ENCODE measurements at places on chromosomes 11 and 22. TPM values are rescaled to one million over a fixed set of nuclear protein-coding genes. Genes with fewer than 3 reads are reported as not detected.
A peak's percentile ranks its signal among the peaks of the same experiment; 100 is the strongest.

DNA sequence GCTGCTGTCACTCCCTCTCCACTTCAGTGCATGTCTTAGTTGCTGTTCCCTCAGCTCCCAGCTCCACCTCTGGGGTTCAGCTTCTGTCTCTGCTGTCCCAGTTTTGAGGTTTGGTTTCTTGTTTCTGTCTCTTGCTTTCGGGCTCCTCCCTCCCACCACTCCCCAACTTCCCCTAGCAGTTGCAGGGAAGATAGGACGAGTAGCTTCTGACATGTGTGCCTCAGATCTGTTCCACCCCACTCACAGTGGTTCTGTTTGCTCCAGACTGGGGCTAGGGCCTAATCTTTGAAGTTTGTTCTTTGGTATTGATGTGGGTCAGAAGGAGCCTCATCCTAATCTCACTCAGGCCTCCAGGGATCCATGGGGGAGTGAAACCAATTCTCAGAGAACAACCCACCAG is 2.6 kb upstream of the RRM1 start:
- no peak for DNase-seq

Gene KCNA4
- polyA plus RNA-seq: not detected

DNA sequence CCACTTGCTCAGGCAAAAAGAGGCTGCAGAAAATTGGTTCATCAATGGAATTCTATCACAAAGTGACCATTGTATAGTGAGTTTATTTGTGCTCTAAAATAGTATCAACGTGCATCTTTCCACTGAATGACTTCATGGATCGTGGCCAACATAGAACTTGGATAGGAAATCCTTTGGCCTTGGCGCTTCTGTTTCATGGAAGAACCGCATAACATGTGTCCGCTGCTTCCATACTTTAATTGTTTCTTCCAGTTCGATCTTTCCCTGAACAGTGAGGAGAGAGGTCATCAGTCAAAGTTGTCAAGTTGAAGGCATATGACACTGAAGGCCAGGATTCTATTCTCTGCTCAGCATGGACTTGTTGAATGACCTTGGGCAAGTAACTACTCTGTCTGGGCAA is 4.5 kb downstream of the NDUFA6 start:
- DNase-seq: peak; percentile 62

GRCh38 chr22:31177420-31178162 is 17.6 kb downstream of the RNF185 start:
- DNase-seq: no peak

DNA sequence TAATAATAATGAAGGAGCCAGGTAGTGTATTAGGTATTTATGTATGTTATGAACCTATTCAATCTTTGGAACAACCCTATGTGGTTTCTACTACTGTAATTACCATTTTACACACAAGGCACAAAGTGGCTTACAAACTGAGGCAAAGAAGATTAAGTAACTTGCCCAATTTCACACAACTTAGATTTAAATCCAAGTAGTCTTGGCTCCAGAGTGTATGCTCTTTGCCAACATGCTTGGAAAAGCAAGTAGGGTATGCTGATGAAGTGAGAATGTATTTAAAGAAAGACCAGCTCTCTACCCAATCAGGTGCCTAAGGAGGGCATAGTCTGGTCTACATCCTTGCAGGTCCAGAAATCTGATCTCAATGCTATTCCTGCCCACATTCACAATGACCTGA is 463.2 kb downstream of the METTL15 start:
- no peak for DNase-seq

Gene GUCY1A2
- polyA plus RNA-seq: 0.03 TPM

Gene SAA4
- not detected for polyA plus RNA-seq

GRCh38 chr11:115215694-115216617 is 288.3 kb downstream of the CADM1 start:
- DNase-seq: no peak

Gene BIRC2
- 42.8 TPM for polyA plus RNA-seq

DNA sequence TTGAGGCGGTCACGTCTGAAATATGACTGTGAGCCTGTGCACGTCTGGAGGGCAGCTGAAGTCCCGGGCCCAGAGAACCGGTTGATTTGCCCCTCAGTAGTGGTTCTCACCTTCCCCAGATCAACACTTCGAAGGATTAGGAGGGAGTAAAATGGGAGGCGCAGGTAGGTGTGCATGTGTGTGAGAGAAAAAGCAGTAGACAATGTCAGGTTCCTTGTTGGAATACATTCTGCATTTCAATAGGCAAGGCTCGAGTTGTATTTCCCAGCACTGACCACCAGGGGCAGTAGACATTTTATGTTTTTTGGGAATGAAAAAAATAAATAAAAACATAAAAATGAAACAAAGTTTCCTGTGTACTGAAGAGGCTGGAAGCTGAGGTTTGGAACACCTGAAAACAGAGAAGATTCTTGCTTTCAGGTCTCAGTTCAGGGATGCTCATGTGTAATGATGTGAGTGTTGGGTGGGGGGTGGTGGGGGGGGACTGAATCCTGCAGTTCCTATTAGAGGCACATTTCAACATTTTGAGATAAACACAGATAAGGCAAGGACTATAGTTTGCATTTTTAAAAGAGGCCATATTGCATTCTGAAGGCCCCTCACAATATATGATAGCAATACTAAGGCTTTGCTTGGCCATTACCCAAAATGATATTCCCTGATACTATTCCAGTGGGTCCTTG is 333.9 kb downstream of the CADM1 start:
- DNase-seq: peak; percentile 18

GRCh38 chr11:86497310-86497709 is 122.6 kb downstream of the CCDC81 start:
- DNase-seq: no peak

GRCh38 chr22:35021161-35021560 is 44.8 kb upstream of the ISX start:
- DNase-seq: no peak

Gene TRIM6
- 3.3 TPM for polyA plus RNA-seq

- DNase-seq: peak; percentile 13
These were observed 24.8 kb upstream of the SWAP70 start for GRCh38 chr11:9639099-9639498.

DNA sequence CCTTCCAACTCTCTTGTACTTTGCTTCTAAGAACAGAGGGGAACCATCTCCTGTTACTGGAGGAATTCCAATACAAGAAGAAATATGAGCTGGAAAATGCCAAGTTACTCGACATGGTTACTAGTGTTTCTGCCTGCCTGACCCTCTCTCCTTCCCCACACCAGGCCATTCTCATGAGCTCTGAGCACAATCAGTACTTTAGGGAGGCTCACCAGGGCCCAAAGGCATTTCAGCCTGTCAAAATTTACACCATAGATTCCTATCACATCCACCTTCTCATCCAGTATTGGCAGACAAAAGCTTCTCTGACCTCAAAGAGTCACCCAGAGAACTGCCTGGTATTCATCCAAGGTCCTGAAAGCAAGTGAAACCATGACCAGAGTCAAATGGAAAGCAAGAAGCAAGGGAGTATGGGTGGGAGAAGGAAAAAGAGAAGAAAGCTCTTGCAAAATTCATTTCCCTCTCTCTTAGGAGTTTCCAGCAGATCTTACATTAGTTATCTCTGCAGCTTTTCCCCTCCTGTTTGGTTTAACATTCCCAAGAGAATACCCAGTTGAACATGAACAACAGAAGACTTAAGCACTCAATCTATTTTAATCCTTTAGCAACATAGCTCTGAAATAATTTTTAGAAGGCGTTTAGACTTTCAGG is 58.7 kb upstream of the NCAM1 start:
- no peak for DNase-seq

DNA sequence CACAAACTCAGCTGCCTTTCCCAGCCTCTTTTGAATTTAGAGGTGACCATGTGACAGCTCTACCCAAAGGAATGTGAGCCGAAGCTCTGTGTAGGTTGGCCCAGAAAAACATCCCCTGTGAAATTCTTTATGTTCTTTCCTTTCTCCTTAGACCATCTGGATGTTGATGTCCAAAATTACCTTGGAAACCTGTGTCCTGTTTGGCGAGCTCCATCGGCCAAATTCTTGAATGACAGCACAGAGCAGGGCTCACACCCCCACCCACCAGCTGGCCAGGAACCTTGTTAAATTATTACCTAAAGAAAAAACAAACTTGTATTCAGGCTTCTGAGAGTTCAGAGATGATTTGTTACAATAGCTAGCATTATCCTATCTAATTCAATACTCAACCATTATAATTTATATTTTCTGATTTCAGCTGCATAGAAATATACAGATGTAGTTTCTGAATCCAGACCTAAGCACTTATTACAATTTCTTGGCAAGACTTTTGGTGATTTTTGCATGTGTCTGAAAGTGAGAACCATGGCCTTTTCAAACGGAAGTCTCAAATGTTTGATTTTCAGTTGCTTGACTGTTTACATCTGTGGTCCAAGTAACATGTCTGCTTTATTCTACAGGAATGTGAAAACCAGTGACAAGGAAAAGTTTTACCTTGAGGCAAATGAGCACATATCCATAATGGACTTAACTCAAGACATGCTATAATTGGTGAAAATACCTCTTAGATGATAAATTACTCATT is 554.2 kb downstream of the NTM start:
- peak; percentile 52 for DNase-seq

DNA sequence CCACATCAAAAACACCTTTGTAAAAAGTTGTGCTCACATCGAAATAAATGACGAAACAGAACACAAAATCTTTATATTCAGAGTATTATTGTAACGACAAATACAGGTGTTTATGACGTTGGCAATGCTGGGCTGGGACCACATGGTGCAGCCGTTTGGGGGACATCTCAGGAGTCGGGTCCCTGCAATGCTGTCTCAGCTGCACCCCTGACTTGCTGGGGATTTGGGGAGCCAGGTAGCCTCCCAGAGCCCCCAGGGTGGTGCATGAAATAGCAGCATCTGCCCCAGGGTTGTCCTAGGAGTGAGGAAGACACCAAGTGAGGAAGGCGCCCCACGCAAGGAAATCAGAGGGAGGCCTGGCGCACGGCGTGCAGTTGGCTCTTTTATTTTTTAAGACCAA is 1526.8 kb downstream of the BRD1 start:
- no peak for DNase-seq

DNA sequence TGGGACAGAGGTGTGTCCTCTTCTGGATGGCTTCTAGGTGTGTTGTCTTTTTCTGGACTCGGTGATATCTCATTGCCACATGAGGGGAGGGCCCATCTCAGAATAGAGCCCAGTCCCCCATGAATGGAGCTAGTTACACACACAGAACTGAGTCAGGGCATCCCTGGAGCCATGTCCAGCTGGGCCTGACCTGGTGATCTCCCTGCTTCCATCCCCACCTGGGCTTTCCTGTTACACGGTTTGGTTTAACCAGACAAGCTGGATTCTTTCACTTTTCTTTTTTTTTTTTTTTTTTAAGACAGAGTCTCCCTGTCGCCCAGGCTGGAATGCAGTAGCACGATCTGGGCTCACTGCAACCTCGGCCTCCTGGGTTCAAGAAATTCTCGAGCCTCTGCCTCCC is 6.1 kb upstream of the A4GALT start:
- DNase-seq: no peak

DNA sequence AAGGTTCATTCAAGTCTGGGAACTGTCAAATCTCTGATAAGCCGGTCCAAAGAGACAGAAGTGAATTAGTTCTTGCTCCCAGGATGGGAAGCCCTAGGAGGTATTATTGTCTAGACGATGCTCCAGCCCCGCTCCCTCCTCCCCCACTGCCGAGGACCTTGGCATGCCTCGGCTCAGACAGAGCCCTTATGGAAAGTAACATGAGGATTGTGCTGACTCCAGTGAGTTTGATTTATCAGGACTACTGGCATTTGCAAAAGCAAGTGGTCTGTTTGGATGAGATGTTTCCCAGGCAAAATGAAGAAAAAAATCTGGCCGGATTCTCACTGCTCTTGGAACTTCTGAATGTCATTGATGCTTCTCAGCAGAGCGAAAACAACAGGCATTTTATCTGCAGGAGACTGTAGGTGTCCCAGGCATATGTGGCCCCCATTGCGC is 341.0 kb downstream of the ETS1 start:
- DNase-seq: no peak

- DNase-seq: no peak
These were observed 261.3 kb downstream of the TMEM135 start for GRCh38 chr11:87299041-87299481.

DNA sequence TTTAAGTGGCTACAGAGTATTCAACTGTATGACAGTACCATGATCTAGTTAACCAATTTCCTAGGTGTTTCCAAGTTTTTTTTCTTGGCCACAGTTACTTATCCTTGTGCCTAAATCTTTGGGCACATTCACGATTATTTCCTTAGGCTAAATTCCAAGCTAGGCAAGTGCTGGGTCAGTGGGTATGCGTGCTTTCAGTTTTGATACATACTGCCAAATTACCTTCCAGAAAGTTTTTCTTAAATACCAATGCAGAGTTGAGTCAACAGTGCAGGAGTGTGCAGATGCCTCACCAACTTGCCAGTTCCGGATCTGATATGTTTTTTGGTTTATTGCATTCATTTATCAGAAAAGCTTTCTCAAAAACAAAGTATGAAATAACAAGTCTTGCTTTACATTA is 67.9 kb upstream of the OR4B1 start:
- peak; percentile 16 for DNase-seq

DNA sequence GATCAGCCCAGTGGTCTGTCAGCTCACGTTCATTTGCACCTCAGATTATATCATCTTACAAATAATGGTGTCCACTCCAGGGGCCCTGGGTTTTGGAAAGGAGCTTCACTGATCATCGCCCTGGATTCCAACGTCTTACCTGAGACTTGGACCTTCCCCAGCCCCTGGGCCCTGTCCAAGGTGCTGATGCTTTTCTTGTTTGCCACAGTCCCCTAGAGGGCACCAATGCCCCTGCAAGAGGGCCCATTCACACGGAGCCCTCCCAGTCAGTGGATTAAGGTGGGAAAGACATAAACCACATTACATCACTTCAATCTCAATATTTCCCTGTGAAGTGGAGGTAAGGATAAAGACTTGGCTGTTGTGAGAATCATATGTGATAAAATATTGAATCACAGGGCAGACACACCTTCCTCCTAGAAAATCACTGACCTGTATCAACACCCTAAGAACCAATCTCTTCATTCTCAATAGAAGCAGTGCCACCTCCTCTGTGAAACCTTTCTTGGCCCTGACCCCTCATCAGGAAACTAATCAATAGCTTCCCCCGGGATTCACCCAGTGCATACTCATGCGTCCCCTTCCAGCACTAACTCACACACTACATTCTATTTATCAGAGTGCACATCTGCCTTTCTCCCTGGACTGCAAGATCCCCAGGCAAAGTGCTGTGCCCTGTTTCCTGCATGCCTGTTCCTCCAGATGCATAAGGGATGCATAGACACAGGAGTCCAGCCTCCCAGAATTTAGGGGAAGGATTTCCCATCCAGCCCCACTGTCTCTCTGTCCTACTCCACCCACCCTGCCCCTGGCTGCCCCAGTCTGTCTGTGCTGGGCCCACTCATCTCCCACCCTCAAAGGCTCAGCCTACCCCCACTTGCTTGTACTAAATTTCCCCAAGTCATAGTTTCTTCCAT is 167.0 kb downstream of the BUD13 start:
- peak; percentile 60 for DNase-seq

GRCh38 chr11:115458877-115459276 is 45.3 kb downstream of the CADM1 start:
- no peak for DNase-seq
